ENCODE measurements at places on chromosomes 2 and 18. TPM values are rescaled to one million over a fixed set of nuclear protein-coding genes. Genes with fewer than 3 reads are reported as not detected.

Gene CRYBA2
- total RNA-seq = not detected

Gene NT5C1B
- not detected for total RNA-seq

Gene ANKRD39
- total RNA-seq = 26.0 TPM

Gene TUBB8B
- not detected for total RNA-seq

Gene SLC9A2
- total RNA-seq = not detected

Gene CABYR
- 1.1 TPM for total RNA-seq

Gene MAPK4
- total RNA-seq = 6.8 TPM

Gene MC2R
- total RNA-seq = not detected

Gene GRP
- total RNA-seq = 2.5 TPM

Gene DCDC2C
- total RNA-seq = not detected

Gene RSAD2
- 13.2 TPM for total RNA-seq

Gene MEIS1
- 108 TPM for total RNA-seq

Gene SRD5A2
- not detected for total RNA-seq

Gene MAPRE3
- total RNA-seq = 27.4 TPM

Gene OTX1
- 0.54 TPM for total RNA-seq

Gene UGT1A8
- not detected for total RNA-seq

Gene SLC9A4
- total RNA-seq = not detected

Gene POMC
- 18.1 TPM for total RNA-seq

Gene MEP1B
- total RNA-seq = not detected

Gene C2orf69
- 11.1 TPM for total RNA-seq

Gene FBLN7
- 1.7 TPM for total RNA-seq

Gene GCG
- not detected for total RNA-seq

Gene NEU4
- 0.36 TPM for total RNA-seq

Gene SULT6B1
- total RNA-seq = not detected

Gene LRRC30
- not detected for total RNA-seq

Gene CPO
- 0.33 TPM for total RNA-seq

Gene KCNF1
- total RNA-seq = 0.16 TPM

Gene SLC40A1
- 48.5 TPM for total RNA-seq

Gene DPYSL5
- total RNA-seq = 0.16 TPM

Gene PID1
- 67.3 TPM for total RNA-seq

Gene SF3B6
- total RNA-seq = 95.6 TPM

Gene GAL3ST2
- total RNA-seq = not detected

Gene PDCL3
- 41.3 TPM for total RNA-seq

Gene FBXO15
- 2.2 TPM for total RNA-seq

Gene GIGYF2
- 70.3 TPM for total RNA-seq

Gene ABCG8
- not detected for total RNA-seq

Measured in sigmoid colon (tissue), 7 donors.